KBM-7 (cell line): ENCODE measurements at places on chromosomes 3 and 15.

- DNase-seq = no peak
Measured at GRCh38 chr3:151899996-151900395, 26.6 kb downstream of the SUCNR1 start.

DNA sequence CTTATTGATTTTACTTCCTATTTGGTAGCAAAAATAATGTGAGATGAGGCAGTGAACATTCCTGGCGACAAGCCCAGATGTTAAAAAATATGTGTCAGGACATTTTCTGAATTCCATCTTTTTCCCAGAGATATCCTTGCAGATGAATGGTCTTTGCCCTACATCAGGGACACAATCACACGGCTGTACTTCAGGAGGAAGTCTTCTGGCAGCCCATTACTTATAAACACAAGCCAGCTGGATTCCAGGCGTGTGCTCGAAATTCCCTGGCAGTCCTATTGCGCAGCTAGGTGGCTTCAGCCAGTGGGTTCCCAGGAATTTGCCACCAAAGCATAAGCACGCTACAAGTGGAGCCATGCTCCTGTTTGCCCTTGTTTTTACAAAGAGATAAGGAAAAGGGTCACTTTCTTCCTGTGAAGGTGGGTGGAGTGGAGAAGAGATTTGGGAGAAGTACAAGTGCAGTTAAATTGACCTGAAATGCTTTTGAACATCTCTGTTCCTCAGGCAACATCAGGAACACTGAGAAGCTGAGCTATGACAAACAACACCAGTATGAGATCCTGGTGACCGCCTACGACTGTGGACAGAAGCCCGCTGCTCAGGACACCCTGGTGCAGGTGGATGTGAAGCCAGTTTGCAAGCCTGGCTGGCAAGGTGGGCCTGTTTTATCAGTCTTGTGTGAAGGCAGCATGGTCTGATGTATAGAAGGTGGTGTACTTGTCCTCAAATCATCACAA, 257.1 kb upstream of the TRIM42 start:
- no peak for DNase-seq

GRCh38 chr15:68637767-68638404, 59.1 kb downstream of the CORO2B start:
- DNase-seq = no peak

GRCh38 chr3:25663347-25663868, 1.3 kb downstream of the TOP2B start:
- DNase-seq = peak; percentile 73

- DNase-seq = peak; percentile 88
Measured at GRCh38 chr15:90686435-90687218, 30.5 kb upstream of the BLM start.

DNA sequence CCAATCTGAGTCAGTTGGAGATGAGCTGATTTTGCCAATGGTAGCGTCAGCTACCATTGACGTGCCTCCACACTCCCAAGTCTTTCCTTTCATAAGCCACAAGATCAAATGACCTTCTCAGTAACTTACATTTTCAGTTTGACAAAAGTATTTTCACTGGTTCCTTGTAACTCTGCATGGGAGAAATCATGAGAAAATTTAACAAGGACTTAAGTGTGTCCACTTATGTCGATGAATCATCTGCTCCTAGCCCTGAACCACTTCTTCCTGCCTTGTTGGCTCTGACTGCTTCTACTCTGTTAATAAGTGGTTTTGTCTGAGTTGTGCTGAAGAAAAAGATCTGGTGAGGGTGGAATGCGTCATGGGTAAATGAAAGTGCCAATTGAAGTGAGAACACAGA, 101.2 kb downstream of the NFKBIZ start:
- no peak for DNase-seq

- DNase-seq = no peak
Measured at GRCh38 chr15:28888900-28889299, 3.1 kb downstream of the APBA2 start.

DNA sequence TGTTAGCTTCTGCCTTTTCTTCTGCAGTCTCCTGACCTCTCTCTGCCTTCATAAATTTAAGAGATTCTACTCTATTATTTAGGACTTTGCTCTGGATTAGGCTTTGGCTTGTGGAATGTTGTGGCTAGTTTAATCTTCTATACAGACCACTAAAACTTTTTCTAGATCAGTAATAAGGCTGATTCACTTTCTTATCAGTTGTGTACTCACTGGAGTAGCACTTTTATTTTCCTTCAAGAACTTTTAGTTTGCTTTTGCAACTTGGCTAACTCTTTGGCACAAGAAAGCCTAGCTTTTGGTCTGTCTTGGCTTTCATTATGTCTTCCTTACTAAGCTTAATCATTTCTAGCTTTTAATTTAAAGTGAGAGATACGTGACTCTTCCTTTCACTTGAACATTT, 265.5 kb upstream of the TBC1D5 start:
- no peak for DNase-seq

DNA sequence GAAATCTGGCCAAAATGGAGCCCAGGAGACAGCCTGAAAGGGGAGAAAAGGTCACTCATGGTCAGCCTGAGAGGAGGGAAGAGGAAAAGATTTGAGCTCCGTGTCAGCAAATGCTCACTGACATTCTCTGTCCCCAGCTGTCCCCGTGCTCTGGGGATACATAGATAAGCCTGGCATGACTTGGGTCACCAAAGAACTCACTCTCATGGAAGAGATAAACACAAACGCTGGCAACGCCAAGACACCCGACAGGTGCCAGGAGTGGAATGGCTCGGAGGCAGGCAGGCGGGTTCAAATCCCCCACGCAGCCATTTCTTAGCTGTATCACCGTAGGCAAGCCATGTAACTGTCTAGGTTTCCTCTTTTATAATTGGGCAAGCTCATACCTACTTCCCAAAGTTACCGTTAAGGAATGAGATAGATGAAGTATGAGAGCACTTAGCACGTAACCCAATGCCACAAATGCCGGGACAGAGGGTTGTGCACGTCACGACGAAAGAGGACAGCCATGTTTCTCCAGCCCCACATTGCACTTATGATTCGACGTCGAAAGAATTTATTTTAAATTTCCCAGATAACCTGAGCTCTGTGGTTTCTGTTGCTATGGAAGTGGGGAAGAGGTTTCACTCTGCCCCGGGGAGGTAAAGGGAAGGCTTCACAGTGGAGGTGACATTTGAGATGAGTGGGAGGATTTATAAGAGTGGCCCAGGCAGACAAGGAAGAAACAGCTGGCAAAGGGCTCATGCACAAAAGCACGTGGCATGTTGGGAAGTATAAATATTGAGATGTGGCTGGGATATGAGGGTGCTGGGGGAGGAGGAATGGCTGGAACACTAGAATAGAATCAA, 41.4 kb upstream of the TSEN2 start:
- DNase-seq = no peak

GRCh38 chr15:100002086-100002620, 268.9 kb upstream of the LYSMD4 start:
- no peak for DNase-seq

DNA sequence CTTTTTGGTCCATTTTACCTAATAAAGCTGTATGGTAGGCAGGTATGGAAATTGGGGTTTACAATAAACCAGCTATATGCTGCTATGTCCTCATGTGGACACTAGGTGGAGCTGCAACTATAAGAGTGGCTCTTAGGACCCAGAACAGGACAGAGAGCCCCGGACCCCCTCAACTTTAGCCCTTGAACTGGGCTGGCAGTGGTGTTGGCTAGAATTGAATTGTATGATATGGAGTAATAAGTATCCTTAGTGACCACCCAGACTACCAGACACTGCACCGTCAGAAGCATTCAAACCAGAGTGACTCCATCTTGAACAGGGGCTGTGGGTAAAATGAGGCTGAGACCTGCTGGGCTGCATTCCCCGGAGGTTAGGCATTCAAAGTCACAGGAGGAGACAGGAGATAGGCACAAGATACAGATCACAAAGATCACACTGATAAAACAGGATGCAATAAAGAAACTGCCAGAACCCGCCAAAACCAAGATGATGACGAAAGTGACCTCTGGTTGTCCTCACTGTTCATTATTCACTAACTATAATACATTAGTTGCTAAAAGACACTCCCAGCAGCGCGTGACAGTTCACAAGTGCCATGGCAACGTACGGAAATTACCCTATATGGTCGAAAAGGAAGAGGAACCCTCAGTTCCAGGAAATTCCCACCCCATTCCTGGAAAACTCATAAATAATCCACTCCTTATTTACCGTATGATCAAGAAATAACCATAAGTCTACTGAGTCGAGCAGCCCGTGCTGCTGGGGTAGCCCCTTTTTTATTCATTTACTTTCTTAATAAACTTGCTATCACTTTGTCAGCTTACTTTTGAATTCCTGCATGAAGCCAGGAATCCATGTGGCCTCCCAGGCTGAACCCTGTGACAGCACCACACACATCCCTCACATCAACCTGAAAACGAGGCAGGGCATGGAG, 68.7 kb upstream of the BLM start:
- DNase-seq = peak; percentile 97

- DNase-seq = no peak
Measured at GRCh38 chr15:32856753-32857152, 138.9 kb downstream of the GREM1 start.

GRCh38 chr3:58217209-58217811, 6.5 kb upstream of the DNASE1L3 start:
- peak; percentile 74 for DNase-seq

GRCh38 chr15:62124176-62124972, 40.7 kb downstream of the C2CD4B start:
- no peak for DNase-seq

DNA sequence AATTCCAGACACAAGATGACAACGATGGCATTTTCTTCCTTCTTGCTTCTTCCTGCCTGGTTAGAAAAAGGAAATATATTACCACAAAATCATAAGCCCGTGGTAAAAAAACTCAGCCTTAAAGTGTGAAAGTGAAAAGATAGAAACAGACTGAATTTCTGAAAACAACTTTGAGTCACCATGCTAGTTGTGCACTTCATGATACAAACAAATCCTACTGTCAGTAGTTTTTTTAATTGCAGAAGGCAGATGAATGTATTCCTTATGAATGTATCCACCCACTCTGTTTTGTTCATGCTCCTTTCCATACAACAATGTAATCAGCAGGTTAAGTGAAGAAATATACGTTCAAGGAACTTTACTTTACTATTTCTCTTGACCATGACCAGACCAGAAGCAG, 1144.7 kb downstream of the OTOL1 start:
- DNase-seq = peak; percentile 13

DNA sequence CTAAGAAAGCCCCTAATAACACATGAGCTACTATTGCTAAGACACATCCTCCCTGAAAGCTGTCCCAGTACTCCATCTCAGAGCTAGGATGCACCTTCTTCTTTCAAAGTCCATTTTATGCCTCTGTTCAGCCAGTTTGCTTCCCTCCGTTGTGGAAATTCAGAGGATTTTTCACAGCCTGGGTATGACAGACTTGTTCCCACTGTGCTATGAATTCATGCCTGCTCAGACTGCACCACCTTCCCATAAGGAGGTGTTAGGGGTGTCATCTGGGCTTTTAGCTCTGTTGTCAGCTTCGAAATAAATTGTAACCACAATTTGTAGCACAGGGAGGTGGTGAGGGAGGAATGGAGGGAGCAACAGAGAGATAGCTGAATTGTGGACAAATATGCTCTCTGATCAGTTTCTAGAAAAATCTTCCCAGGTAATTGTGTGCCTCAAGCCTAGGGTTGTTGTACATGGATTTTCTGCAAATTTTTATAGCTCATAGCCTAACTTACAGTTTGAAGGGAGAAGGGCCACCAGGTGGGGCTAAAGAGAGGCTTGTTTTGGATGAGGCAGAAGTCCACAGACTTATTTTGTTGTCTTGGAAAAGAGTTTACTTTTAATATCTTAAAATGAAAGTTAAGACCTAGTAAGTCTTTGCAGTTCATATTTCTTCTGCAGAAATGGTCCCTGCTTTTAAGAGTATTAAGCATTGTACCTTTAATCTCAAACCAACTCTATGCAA, 462.0 kb downstream of the PDCD6IP start:
- DNase-seq = peak; percentile 36

DNA sequence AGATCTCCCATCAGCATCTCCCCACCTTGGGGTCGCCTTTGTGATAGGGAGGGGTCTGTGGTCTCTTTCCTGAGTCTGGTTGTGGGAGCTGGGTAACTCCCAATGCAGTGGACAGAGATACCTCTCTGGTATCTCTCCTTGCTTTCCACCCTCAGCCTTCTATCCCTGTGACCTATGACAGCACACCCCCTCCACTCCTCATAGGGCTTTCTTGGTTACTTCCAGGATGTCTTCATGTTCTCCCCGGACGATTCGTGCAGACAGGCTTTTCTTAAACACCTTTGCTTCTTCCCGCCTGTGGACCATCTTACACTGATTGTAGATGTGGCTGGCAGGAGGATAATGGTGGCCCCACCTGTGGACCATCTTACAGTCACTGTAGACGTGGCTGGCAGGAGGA, 14.2 kb upstream of the NRROS start:
- DNase-seq = no peak

- peak; percentile 39 for DNase-seq
Measured at GRCh38 chr15:48507416-48508065, 138.0 kb downstream of the FBN1 start.

GRCh38 chr3:61571516-61572336, 10.4 kb downstream of the PTPRG start:
- no peak for DNase-seq

GRCh38 chr3:42489116-42489936, 13.1 kb upstream of the VIPR1 start:
- no peak for DNase-seq

DNA sequence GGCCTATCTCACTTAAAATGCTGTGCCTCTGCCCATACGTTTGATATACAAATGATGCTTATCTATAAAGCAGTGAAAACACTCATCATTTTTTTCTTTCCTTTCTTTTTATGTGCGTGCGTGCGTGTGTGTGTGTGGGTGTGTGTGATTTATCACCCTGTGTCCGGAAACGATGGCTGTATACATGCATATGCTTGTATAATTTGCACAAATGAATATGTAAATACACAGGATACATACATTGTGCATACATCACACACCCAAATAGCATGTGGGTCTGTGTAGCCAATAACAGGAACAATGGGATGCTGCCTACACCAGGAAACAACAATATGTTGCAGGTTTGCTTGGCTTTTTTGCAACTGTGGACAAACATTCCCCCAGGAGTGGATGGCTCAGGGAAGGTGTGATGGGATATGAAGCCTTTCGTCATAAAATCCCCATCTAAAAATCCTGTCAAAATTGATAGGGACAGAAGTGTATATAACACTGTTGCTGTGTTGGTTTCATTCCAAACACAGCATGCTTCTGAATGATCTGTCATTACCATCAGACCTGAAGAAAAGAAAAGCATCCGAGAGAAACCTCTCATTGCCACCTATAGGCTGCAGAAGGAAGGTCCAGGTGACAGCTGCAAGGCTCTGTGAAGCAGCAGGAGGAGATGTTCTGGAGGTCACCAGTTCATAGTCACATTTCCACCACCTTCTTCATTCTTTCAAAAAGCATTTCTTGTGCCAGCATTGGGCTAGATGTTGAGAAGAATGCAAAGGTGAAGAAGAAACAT, 503.9 kb upstream of the NR2F2 start:
- no peak for DNase-seq

- DNase-seq = no peak
Measured at GRCh38 chr15:48936666-48937065, 27.1 kb downstream of the SHC4 start.

GRCh38 chr15:41952013-41952563, 20.3 kb downstream of the EHD4 start:
- no peak for DNase-seq
